Right renal cortex interstitium (tissue), 3 donors: ENCODE measurements at places on chromosomes 16 and 17.
A peak's percentile ranks its signal among the peaks of the same experiment; 100 is the strongest.

GRCh38 chr16:88723911-88724310, 17.6 kb downstream of the CTU2 start:
- no peak for DNase-seq

GRCh38 chr17:50379351-50380132, 6.5 kb downstream of the EME1 start:
- DNase-seq, result no peak

DNA sequence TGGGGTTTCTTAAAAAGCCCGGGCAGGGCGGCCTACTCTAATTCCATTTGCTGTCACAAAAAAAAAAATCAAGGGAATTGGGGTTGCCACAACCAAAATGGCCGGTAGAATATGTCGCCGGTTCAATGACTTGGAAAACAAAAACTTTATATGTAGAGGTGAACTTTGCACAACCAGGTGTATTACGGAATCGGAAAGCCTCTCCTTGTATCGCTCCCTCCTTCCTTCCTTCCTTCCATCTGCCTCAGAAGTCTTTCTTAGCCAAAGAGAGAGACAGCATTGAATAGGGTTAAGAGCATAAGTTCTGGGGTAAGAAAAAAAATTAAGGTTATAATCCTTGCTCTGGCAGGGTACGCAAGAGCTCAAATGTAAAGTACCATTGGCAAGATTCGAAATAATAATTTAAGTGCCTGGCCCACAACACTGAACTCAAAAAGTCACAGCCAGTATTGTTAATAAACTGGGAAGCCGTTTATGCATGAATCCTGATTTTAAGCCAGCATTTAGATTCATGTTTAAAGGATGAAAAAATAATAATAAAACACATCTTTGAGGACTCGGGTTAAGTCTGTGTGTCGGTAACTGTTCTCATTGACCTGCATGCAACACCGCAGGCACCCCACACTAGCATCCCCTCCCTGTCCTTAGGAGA, 522 bp upstream of the GLG1 start:
- DNase-seq, result peak; percentile 54

DNA sequence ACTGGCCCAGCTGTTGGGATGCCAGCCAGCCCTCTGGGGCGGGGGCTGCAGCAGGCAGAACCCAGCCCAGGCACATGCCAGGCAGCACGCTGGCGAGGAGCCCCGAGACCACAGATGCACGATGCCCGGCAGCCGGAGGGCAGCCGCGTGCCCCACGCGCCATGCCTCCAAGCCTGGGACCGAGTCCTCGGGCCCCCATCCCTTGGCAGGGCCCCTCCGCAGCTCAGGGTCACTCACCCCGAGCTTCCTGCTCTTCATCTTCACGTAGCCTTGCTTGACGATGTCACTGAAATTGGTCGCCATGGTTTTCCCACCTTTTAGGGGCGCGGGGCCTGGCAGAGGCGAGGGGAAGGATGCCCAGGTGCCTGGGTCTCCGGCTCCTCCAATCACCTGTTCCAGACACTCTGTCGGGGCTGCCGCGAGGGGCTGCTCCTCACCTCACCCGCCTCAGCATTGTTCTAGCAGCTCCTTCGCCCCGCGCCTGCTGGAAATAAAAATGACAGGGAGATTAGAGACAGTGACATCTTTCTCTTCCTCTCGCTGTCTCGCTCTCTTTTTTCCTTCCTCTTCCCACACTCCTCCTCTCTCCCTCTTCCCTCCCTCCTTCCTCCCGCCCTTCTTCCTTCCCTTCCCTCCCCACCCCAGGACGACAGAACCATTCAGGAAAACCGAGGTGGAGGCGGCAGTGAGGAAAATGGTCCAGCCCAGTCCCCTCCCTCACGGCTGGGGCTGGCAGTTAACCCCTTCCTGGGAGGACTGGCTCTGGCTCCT, 6.9 kb downstream of the DOK4 start:
- no peak for DNase-seq

GRCh38 chr17:44913676-44914075, 1.6 kb downstream of the GFAP start:
- DNase-seq, result no peak

DNA sequence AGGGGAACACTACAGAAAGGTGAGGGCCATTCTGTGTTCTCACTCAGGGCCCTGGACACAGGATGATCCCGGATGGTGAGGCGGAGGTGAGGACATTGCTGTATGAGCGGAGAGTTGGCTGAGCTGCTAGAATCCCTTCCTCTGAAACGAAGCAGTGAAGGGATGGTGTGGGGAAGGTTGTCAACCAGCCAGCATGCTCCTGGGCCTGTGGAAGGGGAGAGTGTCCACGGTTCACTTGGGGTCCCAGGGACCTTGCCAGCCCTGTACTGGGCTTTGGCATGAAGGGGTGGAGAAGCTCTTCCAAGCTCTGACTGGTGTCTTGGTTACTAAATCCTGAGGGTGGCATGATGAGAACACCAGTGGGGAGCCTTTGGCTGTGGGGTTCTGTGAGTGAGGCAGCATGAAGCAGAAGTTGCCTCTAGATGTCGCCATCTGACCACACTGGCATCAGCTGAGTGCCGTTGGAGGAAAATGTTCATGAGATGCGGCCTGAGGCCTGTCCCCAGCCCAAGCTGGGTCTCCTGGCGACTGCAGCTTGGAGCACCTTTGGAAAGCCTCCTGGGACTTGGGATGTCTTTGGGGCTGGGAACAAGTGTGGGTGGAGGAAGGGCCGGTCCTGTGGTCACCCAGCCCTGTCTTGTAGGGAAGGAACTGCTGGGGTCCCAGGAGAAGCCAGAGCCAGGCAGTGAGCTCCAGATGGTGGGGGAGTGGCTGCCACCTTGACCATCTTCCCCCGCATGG, 14.8 kb downstream of the PDP2 start:
- no peak for DNase-seq

GRCh38 chr17:37339321-37339720, 36.5 kb upstream of the C17orf78 start:
- no peak for DNase-seq

- no peak for DNase-seq
Observed at GRCh38 chr17:51351890-51352289, 91.5 kb downstream of the UTP18 start.

DNA sequence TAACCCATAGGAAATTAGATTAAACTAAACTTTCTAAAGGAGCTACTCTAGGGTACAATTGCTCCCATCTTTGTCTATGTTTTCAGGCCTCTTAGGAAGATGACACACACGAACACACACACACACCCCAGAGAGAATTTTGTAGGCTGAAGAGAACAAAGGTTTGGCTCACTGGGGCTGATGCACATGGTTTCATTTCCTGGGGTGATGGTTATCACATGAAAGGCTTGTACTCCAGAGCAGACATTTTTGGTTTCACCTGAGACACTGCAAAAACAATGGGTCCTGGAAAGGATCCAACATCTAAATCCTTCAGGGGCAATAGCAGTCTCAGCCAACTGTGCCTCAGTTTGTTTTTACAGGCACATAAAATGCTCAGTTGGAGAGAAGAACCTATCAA, 62.8 kb downstream of the GRB7 start:
- no peak for DNase-seq

- DNase-seq, result no peak
Observed at GRCh38 chr16:85833219-85833920, 33.9 kb downstream of the COX4I1 start.

- DNase-seq, result no peak
Observed at GRCh38 chr16:87253536-87253935, 63.7 kb downstream of the C16orf95 start.

GRCh38 chr17:6815775-6816174, 15.8 kb downstream of the TEKT1 start:
- no peak for DNase-seq

- DNase-seq, result no peak
Observed at GRCh38 chr16:67294938-67295361, 15.6 kb downstream of the PLEKHG4 start.

DNA sequence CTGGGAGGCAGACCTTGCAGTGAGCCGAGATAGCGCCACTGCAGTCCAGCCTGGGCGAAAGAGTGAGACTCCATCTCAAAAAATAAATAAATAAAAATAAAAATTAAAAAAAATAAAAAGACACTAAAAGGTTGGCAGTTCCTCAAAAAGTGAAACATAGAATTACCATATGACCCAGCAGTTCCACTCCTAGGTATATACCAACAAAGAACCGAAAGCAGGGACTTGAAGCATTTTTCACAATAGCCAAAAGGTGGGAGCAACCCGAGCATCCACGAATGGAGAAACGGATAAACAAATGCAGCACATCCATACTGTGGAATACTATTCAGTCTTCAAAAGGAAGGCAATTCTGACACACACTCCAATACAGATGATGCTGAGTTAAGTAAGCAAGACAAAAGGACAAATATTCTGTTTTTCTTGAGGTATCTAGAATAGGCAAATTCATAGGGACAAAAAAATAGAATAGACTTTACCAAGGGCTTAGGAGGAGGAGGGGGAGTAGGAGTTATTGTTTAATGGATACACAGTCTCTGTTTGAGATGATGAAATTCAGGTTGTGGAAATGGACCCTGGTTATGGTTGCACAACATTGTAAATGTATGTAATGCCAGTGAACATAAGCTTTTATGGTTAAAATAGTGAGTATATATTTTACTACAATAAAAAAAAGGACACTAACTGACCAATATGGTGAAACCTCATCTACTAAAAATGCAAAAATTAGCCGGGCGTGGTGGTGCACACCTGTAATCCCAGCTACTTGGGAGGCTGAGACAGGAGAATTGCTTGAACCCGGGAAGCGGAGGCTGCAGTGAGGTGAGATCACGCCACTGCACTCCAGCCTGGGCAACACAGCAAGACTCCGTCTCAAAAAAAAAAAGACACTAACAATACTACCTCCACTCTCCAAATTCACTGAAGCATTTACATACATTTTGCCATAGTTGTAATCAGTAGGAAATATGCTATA, 27.0 kb upstream of the SLC35B1 start:
- no peak for DNase-seq

- no peak for DNase-seq
Observed at GRCh38 chr16:6038941-6039645, 941.5 kb upstream of the EEF2KMT start.

- DNase-seq, result no peak
Observed at GRCh38 chr17:13346996-13347762, 254.6 kb downstream of the HS3ST3A1 start.

DNA sequence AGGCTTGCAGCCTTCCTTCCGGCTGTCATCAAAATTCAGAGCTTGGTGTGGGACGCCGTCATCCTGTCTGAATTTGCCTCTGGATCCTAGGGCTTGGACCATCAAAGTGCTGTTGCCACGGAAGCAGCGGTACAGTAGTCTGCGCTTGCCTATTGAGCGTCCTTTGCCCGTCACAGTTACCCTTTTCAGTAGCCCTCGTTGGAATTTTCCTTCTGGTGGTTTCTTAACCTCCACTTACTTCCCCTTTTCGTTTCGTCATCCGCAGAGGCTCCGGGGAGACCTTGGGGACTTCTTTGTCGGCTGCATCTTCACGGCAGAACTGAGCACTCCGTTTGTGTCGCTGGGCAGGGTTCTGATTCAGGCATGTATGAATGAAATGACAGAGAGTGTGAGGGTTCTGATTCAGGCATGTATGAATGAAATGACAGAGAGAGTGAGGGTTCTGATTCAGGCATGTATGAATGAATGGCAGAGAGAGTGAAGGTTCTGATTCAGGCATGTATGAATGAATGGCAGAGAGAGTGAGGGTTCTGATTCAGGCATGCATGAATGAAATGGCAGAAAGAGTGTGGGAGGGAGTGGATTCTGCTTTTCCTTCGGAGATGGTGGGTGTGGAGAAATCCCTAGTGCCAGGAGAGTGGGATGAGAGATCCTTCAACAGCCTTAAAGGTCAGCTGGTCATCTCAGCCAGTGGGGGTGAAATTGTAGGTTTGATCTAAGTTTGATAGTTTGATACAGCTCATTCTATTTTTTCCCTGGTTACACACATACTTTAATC, 8.0 kb downstream of the TLCD3A start:
- DNase-seq, result no peak

GRCh38 chr17:81230043-81230820, 7.5 kb upstream of the CEP131 start:
- no peak for DNase-seq

DNA sequence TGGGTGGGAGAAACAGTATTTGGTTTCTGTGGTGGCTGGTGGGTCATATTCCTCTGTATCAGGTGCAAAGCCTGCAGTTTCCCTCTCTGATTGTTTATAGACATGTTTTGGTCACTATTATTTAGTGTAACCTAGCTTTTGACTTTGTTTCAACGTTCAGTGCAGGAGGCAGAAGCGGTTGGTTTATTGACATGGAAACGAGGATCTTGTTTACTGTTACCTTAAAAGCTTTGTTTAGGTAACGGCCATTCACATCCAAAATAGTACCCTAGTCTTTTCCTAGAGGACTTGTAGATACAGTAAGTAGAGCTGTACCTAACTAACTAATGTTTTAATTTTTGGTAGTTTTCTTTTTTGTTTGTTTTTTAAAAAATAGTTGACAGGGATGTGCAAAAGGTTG, 3.5 kb downstream of the MSI2 start:
- DNase-seq, result no peak

DNA sequence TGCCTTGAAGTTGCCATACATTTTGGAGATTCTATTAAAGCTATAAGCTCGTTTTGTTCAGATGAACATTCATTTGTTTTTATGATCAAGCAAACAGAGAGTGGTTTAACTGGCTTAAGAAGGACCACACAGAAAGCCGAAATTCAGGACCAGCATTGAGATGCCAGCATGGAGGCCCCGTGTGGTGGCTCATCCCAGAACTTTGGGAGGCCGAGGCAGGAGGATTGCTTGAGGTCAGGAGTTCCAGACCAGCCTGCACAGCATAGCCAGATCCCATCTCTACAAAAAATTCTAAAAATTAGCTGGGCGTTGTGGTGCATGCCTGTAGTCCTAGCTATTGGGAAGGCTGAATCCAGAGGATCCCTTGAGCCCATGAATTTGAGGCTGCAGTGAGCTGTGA, 45.9 kb upstream of the KIFC3 start:
- no peak for DNase-seq

DNA sequence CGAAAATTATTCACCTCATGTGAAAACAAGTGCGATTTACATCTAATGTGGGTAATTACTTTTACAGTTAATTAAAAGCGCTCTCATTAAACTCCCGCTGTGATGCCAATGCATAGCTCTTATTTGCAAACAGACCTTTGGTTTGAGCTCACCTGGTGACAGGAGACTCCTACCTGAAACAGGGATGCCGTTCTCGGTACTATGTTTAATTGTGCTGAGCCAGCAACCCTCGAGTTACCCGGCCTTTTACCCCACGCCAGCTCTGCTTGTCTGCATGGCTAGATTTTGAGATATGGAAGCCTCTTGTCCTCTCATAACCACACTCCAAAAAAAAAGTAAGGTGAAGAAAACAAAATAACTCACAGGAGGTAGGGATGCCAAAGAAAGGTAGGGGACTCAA, 690.4 kb upstream of the RBFOX1 start:
- no peak for DNase-seq

GRCh38 chr16:79288066-79288465, 312.5 kb downstream of the MAF start:
- no peak for DNase-seq

DNA sequence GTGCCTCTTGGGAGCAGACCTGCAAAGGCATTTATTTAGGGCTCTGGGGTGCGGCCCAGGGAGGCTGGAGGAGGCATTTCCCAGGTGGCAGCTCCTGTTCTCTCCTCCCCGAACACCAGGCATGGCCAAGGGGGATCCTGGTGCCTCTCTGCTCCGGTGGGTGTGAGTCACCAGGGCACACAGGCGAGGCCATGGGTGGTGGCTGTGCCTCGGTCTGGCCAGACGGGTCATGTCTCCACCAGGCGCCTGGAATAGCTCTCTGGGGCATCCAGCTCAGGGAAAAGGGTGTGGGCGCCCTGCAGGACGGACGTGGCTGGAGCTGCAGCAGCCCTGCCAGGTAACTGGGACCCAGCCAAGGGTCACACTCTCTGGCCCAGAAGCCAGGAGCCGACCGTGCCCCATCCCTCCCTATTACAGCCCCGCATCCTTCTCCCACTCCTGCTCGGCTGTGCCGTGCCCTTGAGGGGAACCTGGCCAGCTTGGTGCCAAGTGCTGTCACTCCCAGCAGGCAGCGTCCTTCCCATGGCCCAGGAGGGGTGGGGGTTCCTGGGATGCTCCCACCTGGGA, 25.8 kb downstream of the SOX8 start:
- no peak for DNase-seq
